ENCODE measurements at places on chromosomes 2 and 18. TPM values are rescaled to one million over a fixed set of nuclear protein-coding genes. Genes with fewer than 3 reads are reported as not detected.

DNA sequence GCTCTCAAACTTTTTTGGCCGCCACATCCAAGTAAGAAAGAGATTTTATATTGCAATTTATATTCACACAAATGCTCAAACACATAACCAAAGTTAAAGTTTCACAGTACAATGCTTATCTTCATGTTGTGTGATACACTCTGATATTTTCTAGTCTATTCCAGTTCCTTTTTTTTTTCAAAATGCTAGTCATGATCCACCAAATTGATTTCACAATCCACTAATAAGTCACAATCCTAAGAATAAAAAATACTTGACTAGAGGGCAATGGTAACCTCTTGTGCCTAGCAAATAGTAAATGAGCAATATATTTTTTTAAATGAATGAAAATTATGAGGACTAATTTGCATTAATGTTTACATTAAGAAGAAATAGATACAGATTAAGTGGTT lies 5.8 kb upstream of the PTPN4 start:
- H3K4me3 ChIP-seq: no peak overlapping the region
- no peaks in the 10 kb centered on the region for H3K36me3 ChIP-seq
- peaks cover 20% of the 10 kb centered on the region for H3K4me1 ChIP-seq
- DNase-seq: no peak
- no peak overlapping the region for H3K27ac ChIP-seq
- no peaks in the 10 kb centered on the region for H3K27me3 ChIP-seq

- H3K36me3 ChIP-seq: no peaks in the 10 kb centered on the region
- H3K27ac ChIP-seq: no peak overlapping the region
- peaks cover 6% of the 10 kb centered on the region for H3K4me1 ChIP-seq
- no peak overlapping the region for H3K4me3 ChIP-seq
- no peaks in the 10 kb centered on the region for H3K27me3 ChIP-seq
- DNase-seq: no peak
Measured at GRCh38 chr2:28227498-28227897, 165.2 kb upstream of the FOSL2 start.

- no peaks in the 10 kb centered on the region for H3K4me1 ChIP-seq
- no peaks in the 10 kb centered on the region for H3K27me3 ChIP-seq
- H3K27ac ChIP-seq: no peak overlapping the region
- H3K36me3 ChIP-seq: no peaks in the 10 kb centered on the region
Measured at GRCh38 chr2:109510136-109511028, 103.4 kb downstream of the SEPTIN10 start.

- no peak overlapping the region for H3K4me3 ChIP-seq
- H3K27me3 ChIP-seq: no peaks in the 10 kb centered on the region
- no peak overlapping the region for H3K27ac ChIP-seq
- H3K36me3 ChIP-seq: peaks cover 5% of the 10 kb centered on the region
- peaks cover 42% of the 10 kb centered on the region for H3K4me1 ChIP-seq
Measured at GRCh38 chr2:102241616-102242305, 54.9 kb downstream of the IL1RL2 start.

GRCh38 chr2:19746137-19746600 lies 155.6 kb downstream of the TTC32 start:
- H3K27me3 ChIP-seq: peaks cover 2% of the 10 kb centered on the region
- no peak overlapping the region for H3K4me3 ChIP-seq
- H3K4me1 ChIP-seq: no peaks in the 10 kb centered on the region

DNA sequence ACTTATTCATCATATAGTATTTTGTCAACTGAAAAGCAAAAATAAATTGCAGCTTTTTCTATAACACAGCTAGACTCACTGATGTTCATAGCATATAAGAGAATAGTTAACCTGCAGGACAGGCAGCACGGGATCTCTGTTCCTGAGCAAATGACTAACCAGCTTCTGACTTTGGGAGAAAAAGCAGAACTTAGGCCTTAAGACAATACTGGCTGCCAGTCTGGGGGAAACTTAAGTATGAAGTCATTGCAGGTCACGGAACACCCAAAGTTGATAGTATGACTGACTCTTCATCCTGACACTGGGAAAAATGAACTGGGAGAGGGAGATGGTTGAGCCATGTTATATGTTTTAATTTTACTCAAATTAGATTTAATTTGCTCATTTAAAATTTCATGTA lies 113.0 kb downstream of the DPP4 start:
- H3K27me3 ChIP-seq: no peaks in the 10 kb centered on the region
- no peak overlapping the region for H3K4me3 ChIP-seq
- H3K4me1 ChIP-seq: peaks cover 41% of the 10 kb centered on the region
- DNase-seq: no peak
- no peaks in the 10 kb centered on the region for H3K36me3 ChIP-seq

DNA sequence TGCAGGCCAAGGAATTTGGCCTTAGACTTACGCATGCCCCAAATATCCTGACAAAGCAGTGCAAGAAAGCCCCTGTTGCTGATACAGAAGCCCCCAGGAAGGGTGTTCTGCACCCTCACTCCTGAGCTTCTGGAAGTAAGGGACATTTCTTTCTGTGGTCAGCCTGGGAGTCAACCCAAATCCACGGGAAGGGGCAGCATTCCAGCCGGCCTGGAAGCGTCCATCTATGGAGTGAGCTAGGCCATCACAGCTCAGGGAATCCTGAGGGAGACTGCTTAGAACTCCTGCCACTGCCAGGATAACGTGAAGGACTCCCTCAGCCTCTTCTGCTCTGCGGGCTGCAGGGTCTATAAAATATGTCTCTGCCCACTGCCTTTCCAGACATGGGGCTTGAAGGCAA lies 173.9 kb downstream of the ANAPC1 start:
- no peak overlapping the region for H3K27ac ChIP-seq
- no peak for DNase-seq
- no peaks in the 10 kb centered on the region for H3K36me3 ChIP-seq

- H3K4me3 ChIP-seq: no peak overlapping the region
- H3K36me3 ChIP-seq: no peaks in the 10 kb centered on the region
- DNase-seq: no peak
Measured at GRCh38 chr2:172370821-172371455, 56.4 kb upstream of the ITGA6 start.

DNA sequence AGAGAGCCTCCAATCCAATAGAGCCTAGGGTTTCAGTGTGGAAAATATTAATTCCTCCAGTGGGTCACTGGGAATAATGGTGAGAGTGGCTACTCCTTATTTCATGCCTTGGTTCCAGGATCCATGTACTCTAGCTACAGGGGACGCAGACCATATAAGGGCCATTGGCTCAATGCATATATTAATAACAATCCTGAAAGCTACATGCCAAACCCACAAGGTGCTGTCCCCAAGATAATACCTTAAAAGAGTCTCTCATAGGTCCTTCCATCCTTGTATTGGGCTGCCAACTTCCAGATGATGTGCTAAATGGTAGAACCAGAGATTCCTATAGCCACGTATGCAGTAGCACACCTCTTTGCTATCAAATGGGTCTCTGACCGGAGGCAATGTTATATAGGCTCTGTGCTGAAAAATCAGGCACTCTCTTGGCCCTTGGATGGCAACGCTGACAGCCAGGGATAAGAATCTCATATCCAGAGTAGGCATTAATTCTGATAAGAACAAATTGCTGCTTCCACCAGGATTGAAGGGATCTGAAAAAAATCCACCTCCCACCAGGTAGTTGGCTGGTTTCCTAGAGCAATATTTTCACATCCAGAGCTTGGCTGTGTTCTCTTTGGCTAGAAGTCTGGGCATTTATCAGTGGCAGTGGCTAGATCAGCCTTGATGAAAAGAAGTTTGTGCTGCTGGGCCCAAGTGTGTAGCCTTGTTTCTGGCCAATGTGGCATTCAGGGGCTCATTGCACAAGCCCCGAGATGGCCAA lies 218.1 kb upstream of the MGAT5 start:
- DNase-seq: no peak
- H3K4me1 ChIP-seq: no peaks in the 10 kb centered on the region
- peaks cover 19% of the 10 kb centered on the region for H3K27me3 ChIP-seq
- no peak overlapping the region for H3K27ac ChIP-seq
- no peak overlapping the region for H3K4me3 ChIP-seq
- no peaks in the 10 kb centered on the region for H3K36me3 ChIP-seq

GRCh38 chr2:77270433-77270832 lies 251.7 kb downstream of the LRRTM4 start:
- no peaks in the 10 kb centered on the region for H3K36me3 ChIP-seq
- no peak overlapping the region for H3K4me3 ChIP-seq
- H3K4me1 ChIP-seq: no peaks in the 10 kb centered on the region
- no peak for DNase-seq

DNA sequence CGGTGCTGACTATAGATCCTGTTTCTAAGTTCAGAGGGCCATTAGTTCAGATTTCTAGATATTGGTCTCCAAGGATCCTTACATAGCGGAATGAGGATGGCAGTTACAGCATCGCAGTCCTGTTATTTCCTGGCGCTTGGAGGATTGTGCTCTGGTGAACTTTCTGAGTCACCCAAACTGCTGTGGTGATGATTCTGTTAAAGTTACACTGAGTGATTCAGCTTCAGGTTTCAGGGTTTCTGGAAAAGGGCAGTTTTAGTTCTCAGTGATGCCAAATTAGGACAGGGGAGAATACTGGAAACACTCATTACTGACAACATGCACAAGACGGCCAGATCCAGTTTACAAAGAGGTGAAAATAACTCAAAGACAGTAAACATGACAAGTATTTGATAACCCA lies 52.1 kb upstream of the ANKRD62 start:
- no peaks in the 10 kb centered on the region for H3K36me3 ChIP-seq
- H3K4me3 ChIP-seq: no peak overlapping the region
- peaks cover 12% of the 10 kb centered on the region for H3K4me1 ChIP-seq
- H3K27ac ChIP-seq: no peak overlapping the region

Gene TMEM150A
- 1.3 TPM for total RNA-seq

Gene NT5DC4
- total RNA-seq: not detected

Gene FKBP1B
- total RNA-seq: 1.7 TPM

Gene LOXHD1
- 0.07 TPM for total RNA-seq

Gene SFTPB
- total RNA-seq: not detected
